ENCODE measurements at places on chromosomes 12 and 14.
A peak's percentile ranks its signal among the peaks of the same experiment; 100 is the strongest.

DNA sequence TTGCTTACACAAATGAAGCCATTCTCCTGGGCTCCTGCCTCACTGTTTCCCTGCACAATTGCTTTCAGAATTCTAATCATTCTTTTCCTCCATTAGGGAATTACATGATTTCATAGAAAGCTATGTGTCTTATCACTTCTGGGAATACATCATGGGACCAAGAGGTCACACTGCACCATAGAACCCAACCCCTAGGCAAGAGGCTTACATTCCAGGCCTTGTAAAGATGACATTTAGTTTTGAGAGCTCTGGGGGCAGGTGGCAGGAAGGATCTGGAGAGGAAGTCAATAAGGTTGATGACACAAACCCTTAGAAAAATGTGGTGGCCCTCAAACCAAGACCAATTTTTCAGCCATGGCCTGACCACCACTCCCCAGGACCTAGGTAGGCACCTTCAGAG, 57.1 kb downstream of the NUAK1 start:
- DNase-seq: no peak

DNA sequence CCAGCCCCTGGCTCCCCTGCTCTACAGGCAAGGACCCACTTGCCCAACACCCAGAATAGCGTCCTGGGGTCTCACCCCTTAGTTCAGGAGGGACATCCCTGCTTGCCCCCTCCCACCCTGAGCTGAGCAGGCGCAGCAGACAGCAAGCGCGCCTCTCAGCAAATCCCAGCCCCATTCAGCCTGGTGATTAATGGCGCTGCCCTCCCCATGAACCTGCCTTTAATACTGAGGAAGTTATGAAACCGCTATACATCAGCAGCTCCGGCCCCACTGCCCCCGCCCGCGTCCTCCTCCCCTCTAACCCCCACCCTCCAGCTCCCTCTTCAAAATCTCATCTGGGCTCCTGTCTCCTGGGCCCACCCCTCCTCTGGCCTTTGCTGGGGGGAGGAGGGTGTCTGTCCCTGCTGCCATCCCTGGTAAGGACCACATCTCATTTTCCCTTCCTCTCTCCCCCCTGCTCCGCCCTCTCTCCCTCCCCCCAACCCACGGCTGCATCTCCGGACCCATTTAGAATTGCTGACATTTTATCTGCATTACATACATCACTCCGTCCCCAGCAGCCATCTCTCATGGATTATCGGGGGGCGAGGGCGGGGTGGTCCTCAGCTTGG, 7.1 kb upstream of the SMUG1 start:
- DNase-seq: peak; percentile 72

DNA sequence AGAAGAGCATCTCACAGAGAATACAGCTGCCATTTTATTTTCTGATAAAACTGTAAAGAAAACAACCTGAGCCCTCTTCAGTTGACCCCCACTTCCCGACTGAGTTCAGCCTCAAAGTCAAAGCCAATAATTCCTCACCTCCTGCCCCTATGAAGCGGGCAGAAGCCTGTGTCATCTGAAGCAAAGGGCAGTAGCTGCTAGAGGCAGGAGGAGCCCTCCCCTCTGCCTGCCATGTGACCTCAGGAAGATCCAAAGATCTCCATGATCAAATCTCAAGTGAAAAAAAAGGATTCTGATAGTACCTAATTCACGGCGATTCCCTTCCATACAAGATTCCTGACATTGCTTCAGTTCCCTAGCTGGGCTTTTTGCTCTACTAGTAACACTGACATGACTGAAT, 223.1 kb upstream of the CAND1 start:
- DNase-seq: peak; percentile 34

- DNase-seq: no peak
These were observed 291.5 kb upstream of the SRRM4 start for GRCh38 chr12:118689793-118690192.

- no peak for DNase-seq
These were observed 89.1 kb downstream of the BBS10 start for GRCh38 chr12:76259106-76259505.

- DNase-seq: no peak
These were observed 31.5 kb downstream of the SLC6A12 start for GRCh38 chr12:182381-182892.

DNA sequence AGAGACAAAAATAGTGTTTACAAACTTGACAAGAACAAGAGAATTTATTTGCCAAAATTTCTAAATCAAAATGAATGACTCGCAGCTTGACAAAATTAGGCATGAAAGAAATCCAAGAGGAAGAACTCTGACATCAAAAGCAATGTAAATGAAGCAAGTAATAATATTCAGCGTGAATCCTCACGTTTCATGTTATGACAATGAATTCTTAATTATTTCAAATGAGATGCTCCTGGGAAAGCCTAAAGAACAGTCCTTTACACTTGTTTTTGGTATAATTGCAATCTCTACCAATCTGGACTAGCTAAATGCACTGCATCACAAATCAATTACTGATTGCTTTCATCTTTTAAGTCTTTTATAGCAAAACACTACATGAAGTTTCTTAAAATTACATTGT, 29.1 kb downstream of the PIK3C2G start:
- no peak for DNase-seq

DNA sequence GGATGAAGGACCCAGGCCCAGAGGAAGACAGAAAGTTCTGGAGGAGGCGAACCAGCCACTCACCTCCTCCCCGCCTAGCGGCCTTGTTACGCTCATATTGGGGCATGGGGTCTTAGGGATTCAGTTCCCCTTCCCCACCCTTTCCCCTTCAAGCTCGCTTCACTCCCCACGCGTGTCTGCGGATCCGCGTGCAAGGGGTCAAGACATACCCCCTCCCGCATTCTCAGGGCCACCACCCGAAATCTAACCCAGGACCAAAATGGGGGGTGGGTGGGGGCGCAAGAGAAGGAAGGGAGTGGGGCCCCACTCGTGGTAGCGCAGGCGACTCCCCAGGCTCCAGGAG, 584 bp upstream of the RFX4 start:
- no peak for DNase-seq

- DNase-seq: no peak
These were observed 133.7 kb upstream of the MAP1LC3B2 start for GRCh38 chr12:116425256-116426193.

GRCh38 chr14:29654901-29655550, 272.6 kb downstream of the PRKD1 start:
- DNase-seq: peak; percentile 64

DNA sequence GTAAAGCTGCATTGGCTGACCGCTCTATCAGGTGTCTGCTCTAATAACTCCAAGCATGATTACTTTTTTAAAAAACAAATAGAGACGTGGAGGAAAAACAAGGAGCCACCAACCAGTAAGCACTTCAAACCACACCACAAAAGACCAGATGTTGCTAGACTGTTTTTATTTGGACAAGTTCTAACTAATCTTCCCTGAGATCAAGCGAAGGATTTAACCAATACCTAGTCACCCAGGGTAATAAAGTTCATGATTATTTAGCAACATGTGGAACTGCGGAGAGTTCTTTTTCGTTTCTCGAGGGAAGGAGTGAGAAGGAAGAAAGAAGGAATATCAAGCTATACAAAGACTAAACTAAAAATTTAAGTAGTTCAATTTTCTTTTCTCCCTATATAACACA, 288.1 kb downstream of the DUSP6 start:
- no peak for DNase-seq

- DNase-seq: no peak
These were observed 74.8 kb upstream of the PCED1B start for GRCh38 chr12:47004634-47005033.

DNA sequence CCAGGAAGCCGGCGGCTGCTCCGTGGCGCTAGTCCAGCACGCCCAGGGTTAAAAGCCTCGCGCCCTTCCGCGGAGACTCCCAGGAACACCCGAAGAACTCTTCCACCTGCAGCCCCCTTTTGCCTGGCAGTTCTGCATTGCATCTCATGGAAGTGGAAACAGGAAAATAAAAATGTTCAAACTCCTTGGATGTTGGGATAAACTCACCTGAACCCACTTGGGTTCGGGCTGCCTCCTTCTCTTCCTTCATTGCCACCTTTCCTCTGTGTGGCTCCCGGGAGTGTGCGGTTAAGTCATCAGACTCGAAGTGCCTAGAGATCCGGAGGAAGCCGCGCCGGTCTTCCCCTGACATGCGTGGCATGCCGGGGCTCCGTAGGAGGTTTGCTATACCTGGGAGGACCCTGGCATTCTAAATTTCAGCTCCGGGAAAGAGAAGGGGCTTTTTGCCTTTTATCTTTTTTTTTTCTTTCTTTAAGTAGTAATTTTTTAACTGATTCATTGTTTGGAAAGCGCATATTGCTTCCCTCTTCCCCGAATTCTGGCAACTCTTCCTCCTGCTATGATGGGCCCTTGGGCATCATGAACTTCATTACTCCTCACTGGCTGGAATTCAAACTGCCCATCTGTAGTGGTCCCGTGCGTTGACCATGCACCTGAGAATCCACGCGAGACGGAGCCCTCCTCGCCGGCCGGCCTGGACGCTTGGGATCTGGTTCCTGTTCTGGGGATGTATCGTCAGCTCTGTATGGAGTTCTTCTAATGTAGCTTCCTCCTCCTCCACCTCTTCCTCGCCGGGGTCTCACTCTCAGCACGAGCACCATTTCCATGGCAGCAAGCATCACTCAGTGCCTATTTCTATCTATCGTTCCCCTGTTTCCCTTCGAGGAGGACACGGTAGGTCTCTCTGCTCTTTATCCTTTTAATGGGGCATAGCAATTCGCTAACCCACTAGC, 931.4 kb downstream of the DIO2 start:
- peak; percentile 83 for DNase-seq

- DNase-seq: no peak
These were observed 46.7 kb downstream of the SSH1 start for GRCh38 chr12:108810636-108811035.

DNA sequence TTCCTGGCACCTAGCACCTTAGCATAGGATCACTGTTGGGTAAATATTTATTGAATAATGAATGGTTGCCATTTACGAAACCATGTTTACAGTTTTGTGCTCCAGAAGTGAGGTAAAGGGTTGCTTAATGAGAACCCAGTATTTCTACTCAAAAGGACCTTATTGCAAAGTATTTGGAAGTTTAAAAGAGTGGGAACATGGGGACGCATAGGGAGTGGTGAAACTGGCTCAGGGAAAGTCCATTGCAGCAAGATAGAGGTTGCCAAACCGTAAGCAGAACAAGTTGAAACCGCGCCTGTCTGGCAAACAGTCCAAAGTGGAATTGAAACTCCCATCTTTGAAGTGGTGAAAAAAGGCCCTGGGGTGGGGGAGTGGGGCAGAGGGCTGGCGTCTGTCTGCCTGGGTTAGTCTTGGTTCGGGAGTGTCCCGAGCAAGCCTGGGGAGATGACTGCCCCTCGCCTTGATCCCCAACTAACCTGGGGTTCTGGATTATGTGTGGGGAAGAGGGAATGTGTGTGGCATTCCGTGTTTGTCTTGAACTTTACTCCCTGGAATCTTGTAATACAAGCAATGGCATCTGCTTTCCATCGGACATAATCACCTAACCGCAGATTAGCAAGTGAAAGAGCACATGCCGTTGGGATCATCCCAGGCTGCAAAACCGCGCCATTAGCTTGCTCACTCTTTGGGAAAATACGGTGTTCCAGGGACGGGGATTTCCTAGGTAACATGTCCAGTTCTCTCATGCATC, 7.2 kb downstream of the ALDH2 start:
- DNase-seq: no peak

GRCh38 chr12:116257215-116257614, 20.3 kb downstream of the MED13L start:
- peak; percentile 33 for DNase-seq

DNA sequence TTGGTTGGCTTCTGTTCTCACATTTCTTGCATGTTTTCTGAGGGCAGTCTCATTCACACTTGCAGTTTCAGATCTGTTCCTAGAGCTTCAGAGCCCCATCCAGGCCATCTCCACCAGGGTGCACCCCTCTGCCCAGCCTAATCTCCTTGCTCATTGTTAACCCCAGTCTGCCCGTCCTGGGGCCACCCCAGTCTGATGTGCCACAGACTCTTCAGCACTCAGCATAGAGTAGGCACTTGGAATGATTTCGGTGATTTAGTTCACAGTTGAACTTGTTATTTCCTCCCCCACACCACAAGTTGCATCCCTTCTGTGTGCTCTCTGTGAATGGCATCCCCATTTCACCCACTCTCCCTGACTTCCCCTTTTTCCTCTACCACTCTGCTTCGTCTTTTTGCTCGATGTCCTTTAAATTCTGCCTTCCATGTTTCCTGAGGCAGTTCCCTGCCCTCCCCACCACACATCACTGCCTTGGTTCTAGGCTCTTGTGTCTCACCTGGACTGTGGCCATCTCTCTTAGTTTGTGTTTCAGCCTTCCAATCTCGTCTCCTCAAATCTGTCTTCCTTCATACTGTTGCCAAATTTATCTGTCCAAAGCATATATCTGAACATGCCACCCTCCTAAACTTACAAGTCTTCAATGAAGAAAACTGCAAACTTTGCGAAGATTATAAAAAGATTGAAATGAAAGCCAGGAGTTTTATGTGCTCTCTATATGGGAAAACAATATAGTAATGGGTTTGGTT, 41.5 kb downstream of the ANO6 start:
- DNase-seq: no peak

GRCh38 chr14:84029720-84030119, 1500.2 kb upstream of the FLRT2 start:
- no peak for DNase-seq

DNA sequence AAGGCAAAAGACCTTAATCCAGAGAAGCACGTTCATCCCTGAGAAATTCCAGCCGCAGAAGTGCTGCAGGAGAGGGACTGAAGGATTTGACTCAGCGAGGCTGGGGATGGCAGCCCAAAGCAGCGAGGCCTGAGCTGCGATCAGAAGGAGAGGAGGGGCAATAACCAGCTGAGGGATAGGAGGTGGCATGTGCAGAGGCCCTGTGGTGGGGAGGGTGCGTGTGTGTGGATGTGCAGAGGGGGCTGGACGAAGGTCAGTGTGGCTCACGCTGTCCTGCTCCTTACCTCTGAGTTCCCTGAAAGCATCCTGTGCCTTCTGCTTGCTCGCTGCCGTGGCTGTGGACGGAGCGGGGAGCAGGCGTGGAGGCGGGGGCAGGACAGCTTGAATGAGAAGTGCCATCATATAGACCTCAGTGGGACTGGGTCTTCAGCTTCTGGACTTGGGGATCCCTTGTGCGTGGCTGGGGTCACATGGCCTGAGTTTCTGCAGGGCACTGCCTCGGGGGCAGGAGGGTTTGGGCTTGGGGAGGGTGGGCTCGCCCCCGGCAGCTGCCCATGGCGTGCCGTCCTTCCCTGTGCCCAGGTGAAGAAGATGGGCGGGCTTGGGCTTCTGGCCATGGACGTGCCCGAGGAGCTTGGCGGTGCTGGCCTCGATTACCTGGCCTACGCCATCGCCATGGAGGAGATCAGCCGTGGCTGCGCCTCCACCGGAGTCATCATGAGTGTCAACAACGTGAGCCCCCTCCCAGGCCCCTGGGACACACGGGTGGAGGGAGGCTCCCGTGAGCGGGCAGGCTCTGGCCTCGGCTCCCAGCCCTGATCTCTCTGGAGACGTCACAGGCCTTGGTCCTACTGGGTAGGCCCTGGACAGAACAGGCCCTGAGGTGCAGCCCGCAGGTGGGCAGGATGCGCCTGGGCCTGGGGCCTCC, 11.0 kb downstream of the ACADS start:
- DNase-seq: no peak

GRCh38 chr14:104577426-104577825, 2.1 kb upstream of the C14orf180 start:
- DNase-seq: no peak
